ENCODE measurements at places on chromosomes 5 and 9.

- DNase-seq: no peak
Measured at GRCh38 chr5:79932510-79933504, 58.3 kb downstream of the MTX3 start.

GRCh38 chr5:82622711-82623514 is 344.8 kb upstream of the RPS23 start:
- no peak for DNase-seq

GRCh38 chr5:138230261-138230660 is 17.1 kb upstream of the CDC23 start:
- DNase-seq: no peak

- DNase-seq: no peak
Measured at GRCh38 chr9:86073839-86074238, 25.5 kb downstream of the GOLM1 start.

DNA sequence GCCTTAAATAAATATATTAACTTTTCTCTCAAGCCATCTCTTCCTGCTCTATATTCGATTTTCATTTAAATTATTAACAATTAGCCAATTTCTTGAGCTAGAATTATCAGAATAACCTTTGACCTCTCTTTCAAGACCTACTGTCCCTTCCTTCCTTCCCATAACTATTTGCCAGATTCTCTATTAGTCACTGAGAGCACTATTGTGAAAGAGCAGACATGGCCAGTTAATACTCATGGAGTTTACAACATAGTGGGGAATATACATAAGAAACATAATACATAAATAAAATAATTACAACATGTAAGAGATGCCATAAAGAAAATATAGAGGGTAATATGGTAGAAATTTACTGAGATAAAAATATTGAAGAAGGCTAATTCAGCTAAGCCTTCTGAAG is 72.1 kb upstream of the CHD1 start:
- no peak for DNase-seq

DNA sequence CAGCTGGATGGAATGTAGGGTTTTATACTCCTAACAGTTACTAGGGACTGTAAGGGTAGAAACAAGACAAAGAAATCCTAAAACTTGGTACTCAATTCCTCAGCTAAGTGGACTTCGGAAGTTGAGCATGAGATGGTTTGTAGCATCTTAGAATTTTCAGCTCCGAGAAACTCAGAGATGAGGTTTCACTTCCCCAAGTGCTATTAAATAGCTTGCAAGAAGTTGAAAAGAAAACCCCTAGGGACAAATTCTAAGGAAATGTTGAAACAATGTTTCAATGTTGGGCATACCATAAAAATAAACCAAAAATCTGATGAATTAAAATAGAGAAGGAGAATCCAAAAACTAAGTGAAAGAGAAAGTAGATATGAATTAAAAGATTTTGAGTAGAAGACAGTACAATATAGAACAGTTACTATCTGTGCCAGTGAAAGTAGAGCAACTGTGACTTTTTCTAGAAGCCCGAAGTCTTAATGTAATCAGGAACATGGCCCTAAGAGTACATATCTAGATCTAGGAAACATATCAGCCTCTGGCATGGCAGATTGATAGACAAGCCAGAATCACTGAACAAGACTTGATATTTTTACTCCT is 308.6 kb upstream of the RGMB start:
- no peak for DNase-seq

GRCh38 chr5:40406741-40407211 is 272.9 kb upstream of the PTGER4 start:
- no peak for DNase-seq

- DNase-seq: no peak
Measured at GRCh38 chr5:34485768-34486030, 170.4 kb upstream of the RAI14 start.

GRCh38 chr5:145863003-145863402 is 9.8 kb downstream of the GRXCR2 start:
- no peak for DNase-seq

GRCh38 chr9:18928711-18929110 is 104.3 kb downstream of the SAXO1 start:
- no peak for DNase-seq

DNA sequence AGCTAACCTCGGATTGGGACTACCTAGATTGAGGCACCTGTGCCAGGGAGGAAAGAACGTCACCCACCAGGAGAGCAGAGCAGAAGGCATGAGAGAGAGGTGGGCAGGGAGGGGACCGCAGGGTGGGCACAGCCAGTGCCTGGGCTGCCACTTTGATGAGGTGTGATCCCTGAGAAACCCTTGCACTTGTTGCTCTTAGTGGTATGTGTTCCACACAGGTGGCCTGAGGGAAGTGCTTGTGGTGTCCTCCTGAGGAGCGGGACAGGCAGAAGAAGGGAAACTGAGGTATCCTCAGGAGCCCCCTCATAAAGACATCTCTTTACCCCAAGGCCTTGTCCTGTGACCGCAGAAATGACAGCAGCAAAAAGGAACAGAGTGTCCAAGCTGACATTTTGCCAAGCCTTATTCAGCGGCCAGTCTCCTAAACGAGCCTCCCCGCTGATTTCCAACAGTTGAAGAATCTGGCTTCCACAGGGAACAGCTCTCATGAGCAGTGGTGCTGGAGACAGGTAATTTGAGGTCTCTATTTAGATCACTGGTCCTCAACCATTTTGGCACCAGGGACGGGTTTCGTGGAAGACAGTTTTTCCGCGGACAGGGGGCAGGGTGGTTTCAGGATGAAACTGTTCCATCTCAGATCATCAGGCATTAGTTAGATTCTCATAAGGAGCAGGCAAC is 82.4 kb downstream of the FOXD1 start:
- no peak for DNase-seq

GRCh38 chr9:90099262-90099963 is 494.6 kb downstream of the GADD45G start:
- DNase-seq: peak; percentile 30

- peak; percentile 38 for DNase-seq
Measured at GRCh38 chr9:87787735-87788134, 61.8 kb downstream of the CTSL start.

- no peak for DNase-seq
Measured at GRCh38 chr9:34484678-34485077, 26.1 kb downstream of the DNAI1 start.

DNA sequence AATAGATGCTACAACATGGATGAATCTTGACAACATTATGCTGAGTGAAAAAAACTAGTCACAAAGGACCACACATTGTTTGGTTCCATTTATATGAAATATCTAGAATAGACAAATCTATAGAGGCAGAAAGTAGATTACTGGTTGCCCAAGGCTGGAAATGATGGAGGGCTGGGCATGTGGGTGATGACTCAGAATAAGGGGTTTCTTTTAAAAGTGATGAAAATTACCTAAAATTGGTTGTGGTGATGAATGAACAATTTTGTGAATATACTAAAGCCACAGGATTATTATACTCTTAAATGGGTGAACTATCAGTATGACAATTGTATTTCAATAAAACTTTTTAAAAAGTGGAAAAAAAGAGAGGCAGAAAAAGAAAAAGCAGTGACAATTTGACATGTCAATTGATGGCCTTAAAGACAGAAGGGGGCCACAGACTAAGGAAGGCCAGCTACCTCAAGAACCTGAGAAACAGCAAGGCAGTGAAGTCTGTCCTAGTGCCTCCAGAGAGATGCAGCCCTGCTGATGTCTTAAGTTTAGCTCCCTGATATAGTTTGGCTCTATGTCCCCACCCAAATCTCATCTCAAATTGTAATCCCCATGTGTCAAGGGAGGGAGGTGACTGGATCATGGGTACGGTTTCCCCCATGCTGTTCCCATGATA is 182.7 kb downstream of the PIK3R1 start:
- no peak for DNase-seq

- DNase-seq: no peak
Measured at GRCh38 chr9:125258832-125259534, 2.6 kb upstream of the GAPVD1 start.

- DNase-seq: peak; percentile 7
Measured at GRCh38 chr9:87382900-87383299, 114.8 kb upstream of the DAPK1 start.

DNA sequence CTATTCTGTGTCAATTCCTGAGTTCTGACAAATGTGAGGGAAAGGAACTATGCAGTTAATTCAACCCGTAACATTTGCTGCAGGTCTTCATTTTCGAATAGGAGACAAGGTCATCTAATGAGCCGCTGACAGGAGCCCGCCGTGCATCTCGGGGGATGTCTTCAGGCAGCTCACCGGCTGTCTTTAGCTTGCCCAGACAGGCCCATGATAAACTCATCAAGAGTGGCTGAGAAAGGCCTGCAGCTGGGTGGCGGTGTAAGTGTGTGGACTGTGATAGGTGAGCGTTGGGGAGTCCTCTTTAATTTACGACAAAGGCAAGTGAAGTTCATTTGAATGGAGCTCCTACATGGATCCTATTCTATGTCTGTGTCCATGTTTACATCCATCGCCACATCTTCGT is 190.5 kb downstream of the ADCY2 start:
- no peak for DNase-seq

DNA sequence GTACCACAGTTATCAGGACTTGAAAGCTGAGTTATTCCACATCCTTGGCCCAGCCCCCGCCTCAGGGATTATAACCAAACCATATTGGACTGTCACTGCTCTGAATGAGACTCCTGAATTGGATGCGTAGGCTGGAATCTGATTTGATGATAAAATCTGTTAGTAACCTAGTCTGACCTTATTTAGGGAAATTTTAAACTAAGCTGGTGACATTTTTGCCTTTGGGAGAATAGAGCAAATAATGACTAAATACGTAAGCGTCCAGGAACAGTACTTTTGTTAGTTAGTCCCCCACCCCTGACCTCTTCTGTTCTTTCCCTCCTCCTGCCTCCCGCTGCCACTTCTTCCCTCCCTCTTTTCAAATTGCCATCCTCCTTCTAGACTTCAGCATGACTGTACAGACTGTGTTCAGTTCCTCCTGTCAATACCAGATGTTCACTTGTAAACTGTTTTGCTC is 92.6 kb downstream of the TLE4 start:
- no peak for DNase-seq

GRCh38 chr9:14350349-14350728 is 36.4 kb upstream of the NFIB start:
- no peak for DNase-seq

- no peak for DNase-seq
Measured at GRCh38 chr9:84758817-84759216, 89.3 kb downstream of the NTRK2 start.

GRCh38 chr5:179336126-179336870 is 9.0 kb downstream of the ADAMTS2 start:
- DNase-seq: no peak

DNA sequence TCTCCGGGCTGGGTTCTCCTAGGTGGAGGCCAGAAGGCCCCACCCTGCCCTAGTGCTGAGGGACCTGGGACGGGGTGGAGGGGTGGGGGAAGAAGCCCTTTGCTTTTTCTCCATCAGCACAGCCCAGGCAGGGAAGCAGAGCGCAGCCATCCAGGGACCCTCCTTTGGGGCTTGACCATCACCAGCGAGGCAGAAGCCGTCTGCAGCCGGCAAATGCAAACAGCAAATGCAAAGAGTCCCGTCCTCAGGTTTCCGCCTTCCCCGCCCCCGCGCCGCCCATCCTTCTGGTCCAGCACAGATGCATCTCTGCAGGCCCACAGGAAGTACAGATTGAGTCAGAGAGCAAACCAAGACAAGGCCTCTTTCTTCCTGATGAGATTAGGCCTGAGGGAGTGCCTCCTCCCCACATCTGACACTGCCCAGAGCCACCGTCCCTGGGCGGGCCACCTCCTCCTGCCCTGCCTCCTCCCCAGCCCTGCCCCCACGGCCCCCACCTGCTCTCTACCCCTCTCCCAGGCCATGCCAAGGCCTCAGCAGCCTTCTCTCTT is 23.4 kb downstream of the CORO2A start:
- no peak for DNase-seq

DNA sequence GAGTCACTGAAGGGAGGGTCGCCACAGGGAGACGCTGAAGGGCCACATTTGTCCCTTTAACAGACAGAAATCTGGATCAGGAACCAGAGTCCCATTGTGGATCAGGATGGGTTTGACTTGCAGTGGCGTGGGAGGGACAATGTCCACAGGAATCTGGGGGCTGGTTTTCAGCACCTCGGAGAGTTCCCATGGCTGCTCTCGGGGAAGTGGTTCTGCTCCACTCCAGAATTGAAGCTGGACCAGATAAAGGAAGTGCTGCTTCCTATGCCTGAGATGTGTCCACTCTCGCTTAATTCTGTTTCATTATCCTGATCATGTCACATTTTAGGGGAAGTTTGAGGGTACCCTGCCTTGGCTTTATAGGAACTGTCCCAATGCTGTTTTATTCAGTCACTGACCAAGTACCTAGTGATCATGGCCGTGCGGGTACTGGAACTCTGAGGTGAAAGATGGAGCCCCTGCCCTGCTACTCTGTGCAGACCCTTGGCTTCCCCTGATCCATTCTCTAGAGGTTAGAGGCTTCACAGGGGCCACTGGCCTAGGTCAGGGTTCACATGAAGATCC is 28.7 kb downstream of the ENHO start:
- peak; percentile 18 for DNase-seq

- DNase-seq: peak; percentile 61
Measured at GRCh38 chr9:98775831-98776441, 20.4 kb downstream of the ANKS6 start.

DNA sequence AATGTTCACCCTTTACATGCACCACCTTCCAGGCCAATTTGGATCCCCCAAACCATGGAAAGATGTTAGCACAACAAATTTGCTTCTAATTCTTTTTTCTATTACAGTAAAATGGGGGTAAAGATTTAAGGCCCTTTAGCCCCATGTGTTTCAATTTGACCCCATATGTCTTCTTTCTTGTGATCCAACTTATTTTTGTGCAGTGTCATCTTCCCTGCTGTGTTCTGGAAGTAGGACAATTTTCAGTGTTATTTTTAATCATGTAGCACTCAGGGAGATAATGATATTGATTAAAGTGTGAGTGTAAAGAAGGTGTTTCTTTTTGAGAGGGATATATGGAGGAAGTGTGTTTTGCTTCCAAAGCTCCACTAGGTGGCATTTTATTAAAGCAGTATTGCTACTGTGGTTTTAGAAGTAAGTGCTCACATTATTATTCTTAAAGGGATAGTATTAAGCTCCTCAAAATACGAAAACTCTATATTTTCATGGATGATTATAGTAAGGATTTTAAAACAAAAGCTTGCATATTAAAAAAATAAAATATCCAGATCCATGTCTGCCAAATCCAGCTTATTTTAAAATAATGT is 118.7 kb upstream of the ATP10B start:
- no peak for DNase-seq

- DNase-seq: no peak
Measured at GRCh38 chr9:120839146-120839545, 3.6 kb downstream of the PSMD5 start.

DNA sequence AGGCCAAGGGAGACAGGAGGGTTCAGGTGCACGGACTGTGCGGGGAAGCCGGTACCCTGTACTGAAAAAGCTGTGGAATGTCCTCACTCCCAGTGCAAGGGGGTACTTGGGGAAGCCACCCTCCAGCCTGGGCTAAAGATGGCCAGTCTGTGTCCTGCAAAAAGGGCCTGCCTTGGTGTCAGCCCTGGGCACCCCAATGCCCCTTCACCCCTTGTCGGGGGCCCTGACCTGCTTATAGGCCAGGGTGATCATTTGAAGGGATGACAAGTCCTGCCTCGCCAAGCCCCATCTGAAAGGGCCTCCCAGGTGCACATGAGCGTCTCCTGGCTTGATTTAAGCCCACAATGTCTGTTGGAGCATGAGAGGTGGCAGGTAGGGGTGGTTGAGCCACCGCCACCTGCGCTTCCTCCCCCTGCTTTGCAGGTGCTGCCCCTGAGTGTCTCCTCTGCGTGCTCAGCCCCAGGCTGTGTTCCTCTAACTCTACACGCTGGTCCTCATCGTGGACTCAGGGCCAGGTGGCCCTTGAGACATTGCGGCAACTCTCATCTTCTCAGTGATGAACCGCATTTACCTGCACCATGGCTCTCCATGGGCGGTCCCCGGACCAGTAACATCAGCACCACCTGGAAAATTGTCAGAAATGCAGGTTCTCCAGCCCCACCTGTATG is 97.0 kb downstream of the ANKRD33B start:
- DNase-seq: no peak

All from NCI-H460 (cell line).